ENCODE measurements at places on chromosomes 2 and 18.
A peak's percentile ranks its signal among the peaks of the same experiment; 100 is the strongest.

GRCh38 chr2:156321243-156321904 lies 11.1 kb downstream of the NR4A2 start:
- peak; percentile 46 for DNase-seq

- no peak for DNase-seq
Observed at GRCh38 chr2:42877936-42878335, 85.6 kb upstream of the HAAO start.

DNA sequence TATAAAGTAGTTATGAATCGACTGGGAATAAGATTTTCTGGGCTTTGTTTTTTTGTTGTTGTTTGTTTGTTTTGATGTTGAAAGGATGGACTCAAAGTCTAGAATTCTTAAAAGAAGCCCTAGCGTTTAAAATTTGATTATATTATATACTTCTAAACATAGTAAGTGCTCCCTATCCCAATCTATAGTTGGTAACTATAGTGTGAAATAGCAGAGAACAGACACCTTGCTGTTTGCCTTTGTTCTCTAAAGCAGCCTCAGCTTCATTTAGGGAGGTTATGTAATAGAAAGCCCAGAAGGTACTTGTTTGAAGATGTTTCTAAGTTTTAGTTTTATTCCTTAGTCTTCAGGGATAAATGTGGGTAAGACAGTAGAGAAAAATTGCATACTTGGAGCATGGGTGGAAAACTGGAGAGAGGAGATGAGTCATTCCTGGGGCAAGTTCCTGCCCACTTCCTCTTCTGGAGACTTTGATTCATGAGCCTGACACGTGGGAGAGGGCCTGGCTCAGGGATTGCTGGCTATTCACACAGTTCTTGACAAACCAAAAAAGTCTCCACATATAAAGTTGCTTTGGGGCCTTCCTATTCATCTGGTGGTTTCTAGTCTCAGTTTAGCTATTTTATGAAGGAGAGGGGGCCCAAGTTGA lies 131.9 kb downstream of the MYO1B start:
- DNase-seq, result no peak

DNA sequence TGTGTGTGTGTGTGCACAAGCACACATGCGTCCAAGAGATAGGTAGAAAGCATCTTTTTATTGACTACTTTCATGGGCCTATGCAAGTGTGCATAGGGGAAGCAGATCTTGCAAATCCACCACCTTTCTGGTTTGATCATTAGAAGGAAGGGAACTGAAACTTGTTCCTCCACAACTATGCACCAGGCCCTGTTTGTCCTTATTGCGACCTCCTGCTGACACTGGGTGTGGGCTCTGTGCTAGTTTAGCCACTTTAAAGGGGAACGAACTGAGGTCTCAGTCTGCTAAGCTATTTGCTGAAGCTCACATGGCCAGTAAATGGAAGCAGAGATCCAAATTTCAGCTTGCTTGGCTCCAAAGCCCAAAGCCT lies 32.1 kb upstream of the INSIG2 start:
- no peak for DNase-seq

- DNase-seq, result no peak
Observed at GRCh38 chr2:157672129-157672528, 43.5 kb upstream of the ACVR1C start.

DNA sequence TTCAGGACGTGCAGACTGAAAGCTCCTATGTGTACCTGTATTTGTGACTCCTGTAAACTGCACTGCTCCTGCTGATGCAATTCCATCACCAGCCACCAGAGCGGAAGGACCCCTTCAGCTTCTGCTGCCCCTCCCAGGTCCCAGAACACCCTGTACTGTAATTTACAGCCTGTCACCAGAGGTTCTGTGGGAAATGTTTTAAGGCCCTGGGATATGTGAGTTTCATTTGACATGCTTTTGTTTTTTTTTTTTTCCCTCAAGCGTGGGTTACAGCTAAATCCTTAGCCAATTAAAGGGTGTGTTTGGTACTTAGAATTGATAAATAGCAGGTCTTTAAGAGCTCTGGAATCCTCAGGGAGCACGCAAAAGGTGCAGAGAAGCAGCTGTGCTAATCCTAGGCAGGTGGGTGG lies 79.4 kb downstream of the KCTD1 start:
- DNase-seq, result no peak

GRCh38 chr18:58218117-58218516 lies 174.1 kb downstream of the NEDD4L start:
- no peak for DNase-seq

- no peak for DNase-seq
Observed at GRCh38 chr2:218370410-218371063, 11.5 kb upstream of the SLC11A1 start.

Data from activated CD8-positive, alpha-beta memory T cell treated with anti-CD3 and anti-CD28 coated beads, Interleukin-2, amount 50 U/mL, for 4 hours (primary cell).